ENCODE measurements at places on chromosomes 5 and 9.

- DNase-seq = no peak
These were observed 220.3 kb downstream of the ENC1 start for GRCh38 chr5:74420220-74420619.

GRCh38 chr9:128774804-128775203, 3.1 kb upstream of the ZER1 start:
- DNase-seq = no peak

GRCh38 chr9:12463641-12464040, 229.5 kb upstream of the TYRP1 start:
- no peak for DNase-seq

- DNase-seq = peak; percentile 68
These were observed at the start of gene DCAF12 for GRCh38 chr9:34126207-34127034. TSS of gene DCAF12 (minus strand) at chr9:34126698. CDS start at chr9:34126431, 267 bp downstream.

GRCh38 chr5:131647048-131647769, 12.2 kb upstream of the RAPGEF6 start:
- DNase-seq = no peak

- no peak for DNase-seq
These were observed 86.1 kb downstream of the ADAMTS6 start for GRCh38 chr5:65395526-65396155.

DNA sequence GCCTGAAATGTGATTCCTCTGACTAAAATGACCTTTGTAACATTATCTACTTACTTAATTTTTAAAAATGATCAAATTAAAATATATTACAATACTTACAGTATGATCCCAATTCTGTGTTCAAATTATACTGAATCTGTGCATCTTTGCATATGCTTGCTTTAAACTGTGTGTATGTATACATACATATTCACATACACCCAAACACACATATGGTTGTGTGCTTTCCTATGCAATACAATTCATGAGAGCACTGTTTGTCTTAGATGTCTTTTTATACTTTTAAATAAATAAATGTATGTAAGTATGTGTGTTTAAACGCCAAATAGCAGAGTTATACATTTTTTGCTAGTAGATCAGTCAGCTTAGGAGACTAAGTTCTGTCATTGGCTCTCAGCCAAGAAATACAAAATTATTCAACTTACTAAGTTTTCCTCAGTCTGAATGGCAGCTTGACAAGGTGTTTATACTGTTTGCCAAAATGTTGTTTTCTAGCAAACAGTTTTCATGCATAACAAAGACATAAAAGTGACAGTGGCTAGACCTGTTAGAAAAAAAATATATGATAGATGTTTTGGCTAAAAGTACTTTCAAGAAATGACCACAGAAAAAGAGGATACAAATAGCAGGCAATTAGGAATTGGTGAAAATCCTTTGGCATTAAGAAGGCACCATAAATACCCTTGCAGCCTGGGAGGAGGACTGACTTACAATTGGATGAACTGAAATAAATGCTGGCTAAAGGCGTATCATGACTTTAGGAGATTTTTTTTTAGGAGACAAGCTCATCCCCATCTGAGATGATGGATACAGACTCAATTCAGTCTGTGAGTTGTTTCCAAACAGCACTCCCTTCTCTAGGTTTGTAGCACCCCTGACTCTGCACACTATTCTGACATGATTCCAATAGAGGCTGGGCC, 7.9 kb downstream of the TICAM2 start:
- no peak for DNase-seq

- no peak for DNase-seq
These were observed 21.6 kb upstream of the CLPTM1L start for GRCh38 chr5:1366514-1366913.

GRCh38 chr5:15501091-15501791, 1.3 kb downstream of the FBXL7 start:
- no peak for DNase-seq

Data from fibroblast of skin of left biceps (primary cell).